Mammary epithelial cell (primary cell): ENCODE measurements at places on chromosomes 12 and 14. TPM values are rescaled to one million over a fixed set of nuclear protein-coding genes. Genes with fewer than 3 reads are reported as not detected.

The RERGL gene
- 0.47 and 0.88 TPM in 2 replicates for total RNA-seq

The RNASE3 gene
- not detected in 2 replicates for total RNA-seq

The TRHDE gene
- total RNA-seq = 2.7 and 5.2 TPM in 2 replicates

The FAM90A1 gene
- total RNA-seq = not detected

The PPM1A gene
- 40.5 and 61.4 TPM in 2 replicates for total RNA-seq

The COCH gene
- not detected for total RNA-seq

The TAS2R46 gene
- 2.5 TPM for total RNA-seq

The CD69 gene
- not detected for total RNA-seq

The BICDL1 gene
- total RNA-seq = 10.7 TPM

The SRRM4 gene
- not detected in 2 replicates for total RNA-seq

The SLC8A3 gene
- not detected in 2 replicates for total RNA-seq

The RNU4-1 gene
- 1,952 and 2,598 TPM in 2 replicates for total RNA-seq

The CCDC77 gene
- 5.3 TPM for total RNA-seq

The EIF2S3B gene
- 2.5 TPM for total RNA-seq

The PIANP gene
- not detected in 2 replicates for total RNA-seq

The PALS1 gene
- total RNA-seq = 26.0 TPM

The NPFF gene
- not detected in 2 replicates for total RNA-seq

The IL23A gene
- 0.50 TPM for total RNA-seq

The FGD6 gene
- total RNA-seq = 55.6 and 57.0 TPM in 2 replicates
